Heart right ventricle (tissue), 16 donors: ENCODE measurements at places on chromosomes 13 and 19. TPM values are rescaled to one million over a fixed set of nuclear protein-coding genes. Genes with fewer than 3 reads are reported as not detected.

- DNase-seq: no peak
These were observed 17.7 kb downstream of the TMEM272 start for GRCh38 chr13:51827254-51827653.

GRCh38 chr13:113358653-113359190 lies 5.2 kb downstream of the GRTP1 start:
- DNase-seq: no peak

- DNase-seq: no peak
These were observed 29.0 kb upstream of the SLITRK6 start for GRCh38 chr13:85828094-85828684.

DNA sequence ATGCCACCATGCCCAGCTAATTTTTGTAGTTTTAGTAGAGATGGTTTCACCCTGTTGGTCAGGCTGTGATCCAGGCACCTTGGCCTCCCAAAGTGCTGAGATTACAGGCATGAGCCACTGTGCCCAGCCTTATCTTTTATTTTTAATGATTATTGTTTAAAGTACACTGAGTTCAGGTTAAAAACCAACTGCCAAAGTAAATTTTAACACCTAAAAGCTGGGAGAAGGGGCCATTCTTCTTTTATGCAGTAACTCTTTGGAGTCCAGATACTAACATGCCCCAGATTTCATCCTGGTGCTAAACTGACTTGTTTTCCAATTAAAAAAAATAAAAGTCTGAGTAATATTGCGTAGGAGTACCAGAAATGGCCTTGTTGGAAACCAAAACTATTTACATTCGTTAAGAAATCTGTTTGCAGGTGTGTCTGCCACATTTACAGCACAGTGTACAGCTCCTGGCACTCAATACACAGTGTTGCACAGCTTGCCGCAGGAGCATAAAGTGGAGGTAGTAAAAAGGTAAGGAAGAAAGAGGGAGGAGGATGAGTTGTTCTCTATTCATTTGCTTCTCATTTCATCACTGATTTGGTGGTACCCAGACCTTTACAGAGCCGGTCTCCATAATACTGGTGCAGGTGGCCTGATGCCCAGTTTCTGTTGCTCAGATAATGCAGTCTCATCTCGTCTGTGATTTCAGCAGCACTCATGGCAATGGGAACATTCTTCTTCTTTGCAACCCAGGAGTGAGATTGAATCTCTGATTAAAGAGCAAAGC lies 108.9 kb downstream of the PCCA start:
- DNase-seq: no peak

GRCh38 chr19:4870025-4870700 lies 2.7 kb upstream of the PLIN3 start:
- DNase-seq: peak; percentile 30

GRCh38 chr13:73708393-73708985 lies 425.7 kb downstream of the KLF12 start:
- no peak for DNase-seq

GRCh38 chr13:32857077-32857476 lies 159.1 kb upstream of the KL start:
- no peak for DNase-seq

DNA sequence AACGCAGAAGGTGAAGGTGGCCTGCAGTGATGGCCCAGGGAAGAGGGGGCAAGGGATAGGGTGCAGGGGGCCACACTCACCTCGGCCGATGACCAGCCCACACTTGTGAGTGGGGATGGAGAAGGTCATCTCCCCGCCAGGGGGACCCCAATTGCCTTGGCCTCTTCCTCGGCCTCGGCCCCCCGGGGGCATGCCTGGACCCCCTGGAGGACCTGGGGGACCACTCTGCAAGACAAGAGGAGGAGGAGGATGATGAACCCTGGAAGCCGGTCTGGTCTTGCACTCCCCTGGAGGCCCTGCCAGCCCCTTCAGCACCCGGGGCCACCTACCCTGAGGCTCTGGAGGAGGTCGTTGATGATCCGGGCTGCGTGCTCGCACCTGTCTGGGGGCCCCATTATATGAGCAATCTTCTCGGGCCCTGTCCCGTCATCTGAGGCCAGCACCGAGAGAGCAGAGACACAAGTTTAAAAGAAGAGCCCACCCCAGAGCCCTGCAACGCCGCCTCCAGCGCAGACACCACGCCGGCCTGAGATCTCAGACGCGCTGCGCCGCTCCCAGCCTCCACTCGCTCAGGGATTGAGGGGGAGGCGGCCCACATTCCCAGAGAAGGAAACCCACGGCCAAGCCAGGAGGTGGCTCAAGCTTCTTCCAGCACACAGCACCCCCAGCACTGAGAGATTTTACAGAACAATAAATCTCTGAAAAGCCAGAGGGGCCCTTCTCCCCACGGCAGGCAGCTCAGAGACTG lies 7.8 kb downstream of the KHSRP start:
- DNase-seq: no peak

DNA sequence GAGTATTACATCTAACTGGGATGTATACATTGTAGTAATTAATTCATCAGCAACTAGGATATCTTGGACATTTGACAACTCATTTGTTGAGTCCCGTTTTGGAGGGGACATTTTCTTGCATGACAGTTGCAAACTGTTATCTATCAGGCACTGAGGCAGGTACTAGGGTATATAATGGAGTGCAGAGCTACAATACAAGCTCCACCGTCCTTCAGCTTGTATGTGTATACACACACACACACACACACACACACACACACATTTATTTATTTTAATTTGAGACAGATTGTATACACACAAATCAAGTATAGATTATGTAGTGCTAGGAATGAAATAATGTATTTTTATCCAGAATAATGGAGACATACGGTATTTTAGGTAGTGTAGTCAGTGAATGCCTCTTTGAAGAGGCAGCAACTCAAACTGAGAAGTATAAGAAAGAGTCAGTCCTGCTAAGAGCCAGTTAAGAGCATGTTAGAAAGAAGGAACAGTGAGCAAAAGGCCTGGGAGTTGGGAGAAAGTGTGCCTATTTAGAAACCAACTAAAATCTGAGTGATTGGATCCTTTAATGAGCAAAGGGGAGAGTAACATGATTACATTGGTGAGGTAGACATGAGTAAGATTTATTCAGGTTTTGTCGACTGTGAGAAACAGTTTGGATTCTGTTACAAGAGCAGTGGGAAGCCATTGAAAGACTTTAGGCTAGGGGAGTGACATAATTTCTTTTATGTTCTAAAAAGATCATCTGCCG lies 74.5 kb downstream of the NBEA start:
- DNase-seq: no peak

DNA sequence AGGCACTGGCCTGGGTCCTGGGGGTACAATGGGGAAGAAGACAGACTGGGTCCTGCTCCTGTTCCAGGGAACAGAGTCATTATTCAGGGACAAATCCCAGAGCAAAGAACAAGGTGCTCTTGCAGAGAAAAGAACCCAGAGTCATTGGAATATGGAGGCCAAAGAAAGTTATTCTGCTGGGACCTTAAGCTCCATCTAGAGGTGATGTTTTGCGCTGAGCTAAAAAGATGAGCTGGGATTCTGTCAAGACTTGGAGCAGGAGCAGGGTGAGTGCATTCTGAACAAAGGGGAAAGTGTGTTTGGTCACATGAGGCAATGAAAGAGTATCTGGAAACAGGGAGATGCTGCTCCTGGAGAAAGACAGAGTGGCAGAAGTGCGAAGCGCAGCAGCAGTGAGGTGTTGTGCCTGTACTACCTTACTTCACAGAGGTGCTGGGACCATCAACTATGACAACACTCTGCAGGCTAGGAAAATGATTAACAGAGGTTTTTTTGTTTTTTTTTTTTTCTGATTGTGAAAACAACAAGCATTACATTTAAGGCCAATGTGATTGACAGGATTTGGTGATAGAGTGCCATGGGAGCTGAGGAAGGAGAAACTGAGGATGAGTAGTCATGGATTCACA lies 95.3 kb upstream of the TNFSF11 start:
- DNase-seq: no peak

- peak; percentile 33 for DNase-seq
These were observed 713 bp downstream of the KRI1 start for GRCh38 chr19:10565028-10565566.

- DNase-seq: no peak
These were observed 33.6 kb upstream of the UBE2L5 start for GRCh38 chr13:30388406-30389283.

DNA sequence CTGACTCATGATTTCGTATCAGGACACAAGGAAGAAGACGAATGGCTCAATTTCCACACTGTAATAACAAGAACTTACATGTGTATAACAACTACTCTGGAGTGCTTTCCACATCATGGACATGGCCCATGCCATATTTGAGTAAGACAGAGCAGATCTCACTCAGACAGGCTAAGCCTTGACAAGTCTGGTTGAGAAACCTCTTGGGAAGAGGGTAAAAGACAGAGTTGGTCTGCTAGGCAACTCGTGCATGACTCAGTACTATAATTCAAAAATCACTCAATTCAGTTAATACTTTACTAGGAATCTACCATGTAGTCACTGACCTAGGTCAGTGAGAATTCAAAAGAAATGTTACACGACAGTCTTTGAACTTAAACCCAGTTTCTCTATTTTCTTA lies 5.7 kb upstream of the THSD1 start:
- DNase-seq: no peak

GRCh38 chr19:1074544-1075283 lies 7.7 kb downstream of the ARHGAP45 start:
- DNase-seq: peak; percentile 85

GRCh38 chr13:47929156-47929555 lies 71.9 kb downstream of the SUCLA2 start:
- no peak for DNase-seq

DNA sequence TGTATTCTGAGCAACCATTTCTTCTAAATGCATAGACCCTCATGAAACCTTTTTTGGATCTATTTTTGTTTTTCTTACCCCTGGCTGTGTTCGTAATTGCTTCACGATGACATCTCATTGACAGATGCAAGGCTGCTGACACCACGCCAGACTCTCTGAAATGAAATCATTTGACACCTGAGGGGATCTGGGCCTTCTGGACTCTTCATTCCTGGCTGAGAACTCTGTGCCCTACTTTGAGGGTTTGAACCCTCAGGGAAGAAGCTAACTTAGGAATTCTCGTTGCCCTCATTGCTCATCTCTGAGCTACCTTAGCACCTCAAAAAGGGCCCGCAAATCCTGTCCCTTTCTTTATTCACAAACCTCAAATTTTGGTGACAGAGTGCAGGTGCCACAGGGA lies 40.5 kb upstream of the NBEA start:
- no peak for DNase-seq

GRCh38 chr13:26225896-26226617 lies 3.9 kb upstream of the RNF6 start:
- DNase-seq: no peak

DNA sequence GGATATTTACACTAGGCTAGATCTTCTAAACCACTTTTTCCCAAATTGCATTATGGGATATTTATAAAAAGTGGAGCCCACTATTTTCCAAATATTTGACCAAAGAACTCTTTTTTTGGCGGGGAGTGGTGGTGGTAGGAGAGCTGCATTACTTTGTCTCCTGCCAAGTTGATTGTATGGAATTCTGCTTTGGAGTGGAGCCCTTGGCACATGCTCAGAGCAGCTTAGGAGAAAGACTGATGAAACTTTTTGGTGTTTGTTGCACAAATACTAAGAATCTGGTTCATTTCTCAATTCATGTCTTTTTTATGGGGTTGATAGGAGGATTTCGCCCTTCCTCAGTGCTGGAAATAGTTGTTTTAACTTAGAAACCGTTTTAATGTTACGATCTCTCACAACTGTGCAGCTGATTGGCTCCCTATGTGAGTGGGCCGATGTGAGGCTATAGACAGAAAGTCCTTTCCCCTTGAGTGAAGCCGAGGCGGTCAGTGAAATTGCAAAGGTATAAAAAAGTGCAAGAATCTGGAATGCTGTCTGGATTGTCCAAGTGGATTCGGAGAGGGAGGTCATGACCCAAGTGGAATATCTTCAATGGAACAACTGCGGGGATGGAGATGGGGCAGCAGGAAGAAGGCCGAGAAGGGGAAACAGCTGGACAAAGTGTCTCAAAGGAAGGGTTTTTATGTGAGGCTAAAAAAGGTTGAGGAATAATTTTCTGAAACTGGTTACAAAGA lies 415.9 kb downstream of the FGF9 start:
- DNase-seq: no peak

GRCh38 chr13:40931719-40932118 lies 87.4 kb downstream of the ELF1 start:
- no peak for DNase-seq

DNA sequence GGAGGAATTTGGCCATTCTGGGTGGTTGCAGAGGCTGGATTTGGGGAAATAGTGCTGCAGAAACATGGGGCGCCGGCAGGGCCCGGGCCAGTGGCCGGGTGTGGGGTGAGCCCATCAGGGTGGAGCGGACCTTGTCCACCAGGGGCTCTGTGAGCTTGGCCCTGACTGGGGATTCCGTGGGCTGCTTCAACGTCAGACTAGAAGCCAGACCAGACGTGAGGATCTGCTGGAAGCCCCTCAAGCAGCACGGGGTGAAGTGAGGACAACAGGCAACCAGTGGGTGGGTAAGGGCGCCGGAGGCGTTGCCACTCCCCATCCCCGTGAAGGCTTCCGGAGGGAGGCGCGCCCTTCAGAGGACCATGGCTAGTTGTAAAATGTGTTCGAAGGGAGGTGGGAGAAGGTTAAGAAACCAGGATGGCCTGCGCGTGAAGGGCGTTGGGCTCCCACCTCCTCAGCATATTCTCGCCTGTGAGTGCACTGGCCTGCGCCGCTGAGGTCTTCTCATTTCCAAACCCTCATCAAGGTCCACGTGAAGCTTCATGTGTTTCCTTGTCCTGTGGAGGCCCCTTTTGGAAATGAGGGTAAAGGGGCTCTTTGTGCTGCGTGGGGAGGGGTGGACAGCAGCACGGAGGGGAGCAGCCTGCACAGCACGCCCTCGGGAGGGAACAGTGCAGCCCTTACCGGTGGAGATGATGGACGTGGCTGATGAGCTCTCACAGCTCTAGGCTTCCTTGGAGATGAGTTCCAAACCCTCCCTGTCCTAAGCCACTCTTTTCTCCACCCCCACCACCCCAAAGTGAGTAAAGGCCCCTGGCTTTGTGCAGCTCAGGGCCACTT lies 8.3 kb downstream of the TEX29 start:
- no peak for DNase-seq

DNA sequence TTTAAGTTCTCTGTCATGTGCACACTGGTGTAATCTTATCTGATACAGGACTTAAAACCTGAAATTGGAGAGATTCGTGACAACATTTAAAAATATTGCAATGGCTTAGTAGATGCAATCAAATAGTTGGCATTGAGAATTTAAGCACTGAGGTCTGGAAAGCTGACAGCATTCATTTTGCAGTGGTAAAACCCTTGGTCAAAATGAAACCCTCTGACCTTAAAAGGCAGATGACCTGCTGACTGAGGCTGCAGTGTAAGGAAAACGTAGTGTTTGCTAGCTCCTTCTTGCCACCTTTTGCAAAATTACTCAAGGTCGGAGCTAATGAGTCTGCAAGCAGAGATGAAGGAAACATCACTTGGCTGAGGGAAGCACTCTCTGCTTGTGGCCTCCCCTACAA lies 150.6 kb downstream of the KCTD12 start:
- DNase-seq: no peak

The FGF22 gene
- not detected for total RNA-seq

The NLRP4 gene
- not detected for total RNA-seq

The PROZ gene
- total RNA-seq: not detected

The GFY gene
- not detected for total RNA-seq

The NKPD1 gene
- total RNA-seq: not detected

The RASA3 gene
- total RNA-seq: 10.7 TPM

The SLC25A23 gene
- total RNA-seq: 126 TPM

The SLC25A41 gene
- total RNA-seq: not detected

The C19orf53 gene
- 101 TPM for total RNA-seq

The CLDND2 gene
- total RNA-seq: 1.5 TPM

The ZNF101 gene
- total RNA-seq: 5.7 TPM
